ENCODE measurements at places on chromosomes 11 and 22. TPM values are rescaled to one million over a fixed set of nuclear protein-coding genes. Genes with fewer than 3 reads are reported as not detected.

LRP4 gene
- 8.6 TPM for total RNA-seq

DNA sequence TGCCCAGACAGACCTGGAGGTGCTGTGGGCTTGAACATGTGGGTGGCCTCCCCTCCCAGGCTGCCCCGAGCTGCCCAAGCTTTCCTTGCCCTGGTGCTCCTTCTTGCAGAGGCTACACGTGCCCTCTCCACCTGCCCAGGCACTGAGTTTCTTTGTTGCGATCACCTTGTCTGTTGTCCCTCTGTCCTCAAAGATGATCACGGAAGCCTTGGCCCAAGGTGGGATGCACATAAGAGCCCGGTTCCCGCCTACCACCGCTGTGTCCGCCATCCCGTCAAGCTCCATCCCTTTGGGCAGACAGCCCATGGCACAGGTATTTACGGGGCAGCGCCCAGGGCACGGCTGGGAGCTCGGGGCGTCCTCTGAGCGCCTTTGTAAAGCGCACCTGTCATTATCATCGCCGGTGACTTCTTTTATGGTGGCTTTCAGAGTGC, 67.5 kb downstream of the MED15 start:
- DNase-seq = no peak
- no peak overlapping the region for H3K27ac ChIP-seq
- no peaks in the 10 kb centered on the region for H3K4me1 ChIP-seq
- H3K36me3 ChIP-seq = peaks cover 16% of the 10 kb centered on the region
- no peak overlapping the region for H3K4me3 ChIP-seq

- H3K4me1 ChIP-seq = no peaks in the 10 kb centered on the region
- H3K27me3 ChIP-seq = no peaks in the 10 kb centered on the region
- DNase-seq = no peak
These were observed 44.0 kb downstream of the SOX6 start for GRCh38 chr11:16312233-16312765.

GRCh38 chr11:42085736-42086135, 626.3 kb upstream of the LRRC4C start:
- no peaks in the 10 kb centered on the region for H3K27me3 ChIP-seq
- no peak for DNase-seq
- no peak overlapping the region for H3K27ac ChIP-seq
- H3K4me1 ChIP-seq = no peaks in the 10 kb centered on the region
- H3K4me3 ChIP-seq = no peak overlapping the region

- H3K27me3 ChIP-seq = no peaks in the 10 kb centered on the region
- H3K4me1 ChIP-seq = no peaks in the 10 kb centered on the region
- H3K27ac ChIP-seq = no peak overlapping the region
- no peak for DNase-seq
- no peaks in the 10 kb centered on the region for H3K36me3 ChIP-seq
These were observed 35.4 kb downstream of the BIRC2 start for GRCh38 chr11:102382384-102382783.

CD44 gene
- 166 TPM for total RNA-seq

GRCh38 chr11:109435121-109435742, 13.2 kb downstream of the C11orf87 start:
- no peak overlapping the region for H3K4me3 ChIP-seq
- DNase-seq = no peak
- no peaks in the 10 kb centered on the region for H3K36me3 ChIP-seq
- H3K27ac ChIP-seq = no peak overlapping the region
- no peaks in the 10 kb centered on the region for H3K27me3 ChIP-seq
- H3K4me1 ChIP-seq = no peaks in the 10 kb centered on the region

GRCh38 chr22:38107692-38108515, 2.6 kb downstream of the BAIAP2L2 start:
- no peaks in the 10 kb centered on the region for H3K36me3 ChIP-seq
- no peaks in the 10 kb centered on the region for H3K27me3 ChIP-seq
- no peak overlapping the region for H3K4me3 ChIP-seq
- no peaks in the 10 kb centered on the region for H3K4me1 ChIP-seq
- DNase-seq = no peak

- H3K4me3 ChIP-seq = no peak overlapping the region
- no peaks in the 10 kb centered on the region for H3K27me3 ChIP-seq
- peak; percentile 26 for DNase-seq
- no peak overlapping the region for H3K27ac ChIP-seq
- H3K36me3 ChIP-seq = no peaks in the 10 kb centered on the region
These were observed 20.2 kb downstream of the RTN4RL2 start for GRCh38 chr11:57480409-57481137.

DNA sequence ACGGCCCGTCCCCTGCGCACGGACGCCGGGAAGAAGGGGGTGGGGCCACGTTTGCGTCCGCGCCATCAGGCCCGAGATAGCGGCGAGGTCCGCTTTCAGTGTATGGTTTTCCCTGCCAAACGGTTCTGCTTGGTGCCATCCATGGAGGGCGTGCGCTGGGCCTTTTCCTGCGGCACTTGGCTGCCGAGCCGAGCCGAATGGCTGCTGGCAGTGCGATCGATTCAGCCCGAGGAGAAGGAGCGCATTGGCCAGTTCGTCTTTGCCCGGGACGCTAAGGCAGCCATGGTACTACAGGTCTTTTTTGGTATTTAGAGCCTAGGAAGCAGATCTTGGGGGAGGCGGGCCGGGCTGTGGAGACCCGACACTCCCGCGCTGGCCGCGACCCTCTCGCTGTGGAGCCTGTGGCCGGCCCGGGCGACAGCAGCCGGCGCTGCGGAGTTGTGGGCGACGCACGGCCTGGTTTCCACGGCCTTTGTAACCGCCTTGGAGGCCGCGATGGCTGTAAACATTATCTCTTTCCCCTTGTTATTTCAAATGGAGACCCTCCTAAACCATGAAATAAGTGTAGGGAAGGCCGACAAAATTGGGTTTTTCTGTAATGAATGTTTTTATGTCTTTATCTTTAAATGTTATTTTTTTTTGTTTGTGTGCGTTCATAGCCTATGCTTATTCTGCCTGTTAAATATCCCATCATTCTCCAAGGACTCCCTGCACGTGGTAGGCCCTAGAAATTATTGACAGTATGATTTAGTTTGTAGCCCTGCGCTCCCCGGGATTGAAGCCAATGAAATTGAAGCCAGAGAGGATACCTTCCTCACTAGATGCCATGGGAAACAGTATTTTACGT, at the start of gene AASDHPPT:
AASDHPPT (plus strand) TSS at position 54 of the 847 bp plus-strand sequence; CDS start at position 103, 49 bp downstream.
- H3K36me3 ChIP-seq = no peaks in the 10 kb centered on the region
- H3K4me3 ChIP-seq = peak within 1 kb of the TSS; percentile 92
- H3K4me1 ChIP-seq = no peaks in the 10 kb centered on the region
- peak within 1 kb of the TSS; percentile 98 for H3K27ac ChIP-seq

MEI1 gene
- 7.4 TPM for total RNA-seq

GRCh38 chr11:66050581-66051231, 1.5 kb upstream of the SF3B2 start:
- no peaks in the 10 kb centered on the region for H3K27me3 ChIP-seq
- no peak overlapping the region for H3K27ac ChIP-seq
- no peak for DNase-seq

DNA sequence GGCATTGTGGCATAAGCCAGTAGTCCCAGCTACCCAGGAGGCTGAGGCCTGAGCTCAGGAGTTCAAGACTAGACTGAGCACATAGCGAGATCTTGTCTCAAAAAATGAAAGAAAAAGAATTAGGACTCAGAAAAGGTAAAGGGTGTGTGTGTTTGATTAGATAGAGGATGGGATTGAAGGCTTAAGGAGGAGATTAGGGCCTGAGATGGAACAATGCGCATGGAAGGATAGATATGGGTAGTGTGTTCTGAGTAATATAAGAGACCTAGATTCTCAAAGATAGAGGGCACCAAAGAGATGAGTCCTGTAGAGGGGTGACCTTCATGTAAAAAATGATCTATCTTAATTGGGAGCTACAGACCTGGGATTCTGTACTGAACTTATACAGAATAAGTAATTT, 17.3 kb upstream of the RAB30 start:
- no peaks in the 10 kb centered on the region for H3K27me3 ChIP-seq
- DNase-seq = no peak
- H3K27ac ChIP-seq = no peak overlapping the region
- H3K4me3 ChIP-seq = no peak overlapping the region
- no peaks in the 10 kb centered on the region for H3K36me3 ChIP-seq

SLC22A25 gene
- total RNA-seq = not detected

IGF2 gene
- 4.1 TPM for total RNA-seq

UBQLNL gene
- 0.68 TPM for total RNA-seq

SNU13 gene
- total RNA-seq = 161 TPM

UPK3A gene
- 12.6 TPM for total RNA-seq

All from prostate gland (tissue), 2 donors.